ENCODE measurements at places on chromosomes 2 and 18. TPM values are rescaled to one million over a fixed set of nuclear protein-coding genes. Genes with fewer than 3 reads are reported as not detected.

The CCDC74B gene
- 0.10 TPM for total RNA-seq

The BCL2 gene
- total RNA-seq: 78.2 TPM

The ATP6V1B1 gene
- total RNA-seq: not detected

The VWA3B gene
- not detected for total RNA-seq

The GALNT5 gene
- under 0.01 TPM for total RNA-seq

The MROH2A gene
- total RNA-seq: not detected

The GAREM2 gene
- 1.0 TPM for total RNA-seq

The SKA1 gene
- 0.73 TPM for total RNA-seq

The SNORC gene
- under 0.01 TPM for total RNA-seq

The COBLL1 gene
- 26.4 TPM for total RNA-seq

The ARMC9 gene
- 0.73 TPM for total RNA-seq

The XIRP2 gene
- 0.10 TPM for total RNA-seq

The CD8A gene
- total RNA-seq: 25.6 TPM

The LYPD6 gene
- not detected for total RNA-seq

The NDUFAF7 gene
- 19.6 TPM for total RNA-seq

The PEX13 gene
- total RNA-seq: 32.1 TPM

The SERPINB3 gene
- not detected for total RNA-seq

The INHA gene
- not detected for total RNA-seq

The FBXO41 gene
- total RNA-seq: 4.2 TPM

The MSH2 gene
- total RNA-seq: 6.6 TPM

The AKAIN1 gene
- total RNA-seq: not detected

The MAPRE2 gene
- total RNA-seq: 87.4 TPM

The SERPINB2 gene
- total RNA-seq: 143 TPM

The LNPK gene
- total RNA-seq: 17.4 TPM

The RUFY4 gene
- 1.0 TPM for total RNA-seq

The HOXD12 gene
- total RNA-seq: not detected

The EIPR1 gene
- 10.0 TPM for total RNA-seq

The FSHR gene
- not detected for total RNA-seq

The ANKRD30B gene
- not detected for total RNA-seq

The HOXD13 gene
- not detected for total RNA-seq

The HOXD4 gene
- 0.21 TPM for total RNA-seq

The EPG5 gene
- 44.0 TPM for total RNA-seq

The DNAJC5G gene
- not detected for total RNA-seq

The GPR35 gene
- 40.8 TPM for total RNA-seq

The CCL20 gene
- 130 TPM for total RNA-seq

The MERTK gene
- 3.7 TPM for total RNA-seq

The NYAP2 gene
- total RNA-seq: 0.10 TPM

The FOSL2 gene
- total RNA-seq: 171 TPM

The SERPINB4 gene
- not detected for total RNA-seq

The UGT1A3 gene
- not detected for total RNA-seq

The SIX2 gene
- 0.10 TPM for total RNA-seq

The PLGLB2 gene
- 0.52 TPM for total RNA-seq
